ENCODE measurements at places on chromosomes 3 and 15.

DNA sequence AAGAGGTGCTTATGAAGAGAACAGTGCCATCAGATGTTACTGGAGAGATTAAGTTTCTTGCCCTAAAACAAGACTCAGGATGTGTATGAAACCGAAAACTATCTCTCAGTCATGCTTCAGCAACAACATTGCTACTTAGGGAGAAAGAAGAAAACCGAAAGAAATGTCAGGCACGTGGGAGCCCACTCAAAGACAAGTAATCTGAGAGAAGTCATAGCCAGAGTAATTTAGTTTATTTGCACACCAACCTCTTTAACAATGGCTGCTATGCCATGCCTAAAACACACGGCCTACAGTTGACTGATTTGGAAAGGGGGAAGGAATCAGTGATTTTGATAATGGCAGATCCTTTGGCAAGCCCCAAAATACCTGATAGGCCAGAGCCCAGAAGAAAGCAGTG lies 162.9 kb downstream of the TIGIT start:
- no peak for DNase-seq

GRCh38 chr15:78841891-78842290 lies 30.6 kb upstream of the ADAMTS7 start:
- no peak for DNase-seq

DNA sequence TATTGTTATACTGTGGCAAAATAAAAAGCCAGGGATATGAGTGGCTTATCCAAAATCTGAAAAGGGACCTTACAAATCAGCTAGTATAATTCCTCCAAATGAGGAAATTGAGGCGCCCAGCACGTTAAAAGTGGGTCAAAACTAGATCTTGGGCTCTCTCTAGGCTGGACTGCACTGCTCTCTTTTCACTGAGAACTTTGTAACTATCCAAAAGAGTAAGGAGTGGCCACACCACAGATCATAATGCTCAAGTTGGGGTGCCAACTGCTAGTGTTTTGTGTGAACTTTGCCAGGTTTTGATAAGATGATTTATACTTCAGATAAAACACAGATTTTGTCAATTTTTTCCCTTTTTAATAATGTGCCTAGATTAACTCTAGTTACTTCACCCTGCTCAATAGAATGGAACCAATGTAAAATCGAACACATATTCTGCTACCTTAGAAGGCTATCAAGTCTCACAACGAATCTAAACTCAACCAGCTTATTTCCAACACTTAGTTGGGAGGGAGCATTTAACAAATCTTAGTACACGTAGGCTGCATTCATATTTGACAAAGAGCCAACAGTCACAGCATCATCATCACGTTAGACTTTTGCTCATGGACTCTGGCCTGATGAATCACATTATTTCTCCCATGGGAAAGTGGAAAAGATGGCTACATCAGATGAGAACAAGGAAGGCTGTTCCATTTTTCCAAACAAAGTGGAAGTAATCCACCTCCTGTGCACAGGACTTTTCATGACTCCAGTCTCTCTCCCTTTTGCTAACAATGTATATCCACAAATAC lies 64.4 kb downstream of the ABI3BP start:
- no peak for DNase-seq

DNA sequence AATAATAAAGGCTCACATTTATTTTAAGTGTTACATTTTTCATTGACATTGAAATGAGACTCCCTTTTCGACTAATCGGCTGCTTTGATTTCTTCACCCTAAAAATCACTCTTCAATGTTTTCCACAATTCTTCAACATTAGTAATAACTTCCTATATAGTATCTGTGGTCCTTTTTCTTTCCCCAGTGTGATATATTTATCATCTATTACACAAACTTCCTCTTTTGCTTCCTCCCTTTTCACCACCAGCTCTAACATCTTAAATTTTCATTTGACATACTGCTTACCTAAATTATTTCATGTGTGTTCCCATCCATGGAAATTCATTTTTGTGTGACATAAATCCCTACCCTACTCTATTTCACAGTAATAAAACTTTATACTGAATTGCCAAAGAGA lies 244.4 kb downstream of the TIGIT start:
- no peak for DNase-seq

- no peak for DNase-seq
Observed at GRCh38 chr3:144590854-144591253, 619.2 kb downstream of the DIPK2A start.

GRCh38 chr3:160065786-160066185 lies 77.2 kb downstream of the IL12A start:
- DNase-seq, result no peak

DNA sequence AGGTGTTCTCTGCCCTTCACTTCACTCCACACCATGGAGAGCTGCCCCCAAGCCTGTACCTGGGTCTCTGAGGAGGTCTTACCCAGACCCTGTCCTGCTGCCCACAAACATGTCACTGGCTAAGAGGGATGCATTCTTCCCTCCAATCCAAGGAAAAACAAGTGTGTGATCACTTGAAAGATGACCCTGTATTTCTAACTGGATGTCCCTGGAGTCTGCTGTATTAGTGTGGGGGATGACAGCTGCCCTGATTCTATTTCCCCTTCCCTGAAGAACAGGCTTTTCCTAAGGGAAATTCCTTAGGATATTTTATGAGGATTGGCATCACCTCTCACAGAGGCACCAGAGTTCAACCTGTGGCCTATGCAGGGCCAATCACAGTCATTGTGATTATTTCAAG lies 55.0 kb upstream of the GATA2 start:
- peak; percentile 48 for DNase-seq

- no peak for DNase-seq
Observed at GRCh38 chr3:100245927-100246326, 14.9 kb upstream of the TBC1D23 start.

DNA sequence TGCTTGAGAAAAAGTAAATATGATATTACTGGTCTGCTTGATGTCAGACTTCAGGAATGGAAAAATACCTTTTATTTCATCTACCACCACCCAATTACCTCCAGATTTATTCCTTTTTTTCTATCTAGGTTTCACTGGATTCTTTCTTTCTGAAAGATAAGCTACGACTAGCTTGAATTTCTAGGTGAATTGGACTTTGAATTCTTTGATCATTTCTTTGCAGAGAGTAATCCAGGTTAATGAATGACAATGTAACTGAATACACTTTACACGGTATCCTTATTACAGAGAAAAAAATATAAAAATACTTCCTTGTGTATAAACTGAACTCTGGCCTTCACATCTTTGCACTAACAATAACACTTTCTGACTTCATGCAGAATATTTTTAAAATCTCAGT lies 59.5 kb upstream of the TRPC1 start:
- DNase-seq, result no peak

DNA sequence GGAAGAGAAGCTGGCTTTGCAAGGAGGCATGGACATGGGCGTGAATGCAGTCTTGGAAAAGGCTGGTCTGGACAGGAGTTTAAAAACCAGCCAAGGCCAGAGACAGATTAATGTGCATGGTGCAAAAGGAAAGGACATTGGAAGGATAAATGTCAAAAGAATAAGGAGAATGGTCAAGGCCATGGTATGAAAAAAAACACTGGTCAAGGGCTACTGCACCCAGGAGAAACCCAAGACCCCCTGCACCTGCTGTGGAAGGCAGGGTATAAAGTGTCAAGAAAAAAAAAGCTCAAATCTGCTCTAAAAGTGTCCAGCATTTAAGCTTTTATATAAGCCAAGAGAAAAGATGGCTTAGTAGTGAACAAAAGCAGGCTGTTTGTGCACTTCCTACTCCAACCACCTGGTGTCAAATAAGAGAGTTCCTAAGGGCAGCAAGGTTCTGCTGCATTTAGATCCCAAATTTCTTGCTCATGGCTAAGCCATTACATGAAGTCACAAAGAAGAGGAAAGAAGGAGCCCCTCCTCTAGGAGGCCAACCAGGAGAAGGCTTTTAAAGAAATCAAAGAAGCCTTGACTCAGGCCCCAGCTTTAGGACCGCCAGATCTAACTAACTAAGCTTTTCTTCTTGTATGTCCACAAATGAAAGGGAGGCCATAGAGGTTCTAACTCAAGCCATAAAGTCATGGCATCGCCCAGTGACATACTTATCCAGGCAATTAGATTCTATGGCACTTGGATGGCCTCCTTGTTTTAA lies 16.9 kb downstream of the CCR4 start:
- no peak for DNase-seq

DNA sequence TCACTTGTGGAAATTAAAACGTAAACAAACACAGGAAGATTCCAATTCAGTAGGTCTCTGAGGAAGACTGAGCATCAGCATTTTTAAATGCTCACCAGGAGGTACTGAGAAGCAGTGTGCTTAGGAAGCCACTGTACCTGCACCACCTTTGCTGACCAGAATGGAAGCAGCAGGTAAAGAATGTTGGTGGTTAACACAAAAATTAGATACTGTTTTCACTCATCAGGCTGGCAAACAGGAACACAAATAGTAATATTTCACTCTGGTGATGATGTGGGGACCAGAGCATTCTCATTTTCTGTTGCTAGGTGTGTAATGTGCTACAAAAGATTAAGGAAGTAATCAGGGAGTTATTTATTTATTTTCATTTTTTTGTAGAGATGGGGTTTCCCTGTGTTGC lies 29.9 kb upstream of the GHSR start:
- DNase-seq, result no peak

GRCh38 chr3:41075975-41076374 lies 123.3 kb upstream of the CTNNB1 start:
- no peak for DNase-seq

DNA sequence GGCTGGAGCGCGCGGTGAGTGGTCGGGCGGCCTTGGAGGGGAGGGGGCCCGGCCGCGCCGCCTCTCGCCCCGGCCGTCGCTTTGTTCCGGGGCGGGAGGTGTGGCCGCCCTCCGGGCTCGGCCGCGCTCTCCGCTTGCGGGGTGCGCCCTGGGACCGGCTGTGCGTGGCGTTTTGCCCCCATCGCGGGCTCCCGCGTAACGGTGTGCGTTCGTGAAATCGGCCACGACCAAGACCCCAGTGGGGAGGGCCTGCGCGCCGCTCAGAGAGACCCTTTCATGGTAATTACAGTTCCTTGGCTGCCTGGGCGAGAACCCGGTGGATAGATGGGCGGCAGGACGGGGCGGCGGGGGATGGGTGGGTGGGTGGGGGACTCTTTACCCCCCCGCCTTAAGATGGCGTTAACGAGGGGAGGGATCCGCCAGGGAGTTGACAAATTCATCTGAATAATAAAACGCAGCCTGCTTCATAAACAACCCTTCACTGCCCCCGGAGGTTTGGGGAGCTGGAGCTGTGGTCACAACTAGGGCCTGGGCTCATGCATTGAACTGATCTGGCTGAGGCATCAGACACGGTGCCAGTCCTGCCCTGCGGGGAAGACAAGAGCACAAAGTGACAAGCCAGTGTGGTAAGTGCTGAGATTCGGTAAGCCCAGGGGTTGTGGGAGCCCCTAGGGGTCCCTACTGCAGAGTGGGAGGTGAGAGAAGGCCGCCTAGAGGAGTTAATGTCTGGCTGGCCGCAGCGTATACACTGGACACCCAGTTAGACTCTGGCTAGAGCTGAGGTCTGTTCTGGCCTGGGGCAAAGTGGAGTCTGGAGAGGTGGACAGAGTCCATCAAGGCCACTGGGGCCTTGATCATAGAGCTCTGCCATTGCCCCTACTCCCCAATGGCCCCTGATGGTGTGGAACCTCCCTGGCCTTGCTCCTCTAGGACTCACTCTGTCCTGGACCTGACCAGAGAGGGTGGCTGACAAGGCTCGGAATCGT lies 668 bp downstream of the MRAS start:
- no peak for DNase-seq

DNA sequence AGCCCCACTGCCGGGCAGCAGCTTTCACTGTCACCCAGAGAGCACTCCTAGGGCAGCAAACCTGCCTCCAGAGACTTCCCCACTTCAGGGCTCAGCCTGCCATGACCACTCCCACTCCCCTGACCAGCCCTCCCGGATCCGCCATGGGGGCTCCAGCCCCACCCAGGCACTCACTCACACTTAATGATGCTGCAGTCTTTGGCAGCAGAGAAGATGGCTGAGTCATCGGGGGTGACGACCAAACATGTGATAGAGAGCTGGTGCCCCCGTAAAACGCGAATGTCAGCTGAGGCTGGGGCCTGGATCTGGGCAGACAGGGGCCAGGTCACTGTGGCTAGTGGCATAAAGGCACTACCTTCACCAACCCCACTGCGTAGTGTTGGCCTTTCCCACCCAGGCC lies 4.7 kb downstream of the RRP9 start:
- DNase-seq, result no peak

- DNase-seq, result no peak
Observed at GRCh38 chr15:29863438-29863837, 41.2 kb upstream of the TJP1 start.

- peak; percentile 5 for DNase-seq
Observed at GRCh38 chr3:45224824-45225464, 1.1 kb downstream of the TMEM158 start.

- no peak for DNase-seq
Observed at GRCh38 chr15:62928242-62928999, 114.1 kb upstream of the TPM1 start.

GRCh38 chr15:70742928-70743327 lies 20.4 kb downstream of the UACA start:
- DNase-seq, result no peak

DNA sequence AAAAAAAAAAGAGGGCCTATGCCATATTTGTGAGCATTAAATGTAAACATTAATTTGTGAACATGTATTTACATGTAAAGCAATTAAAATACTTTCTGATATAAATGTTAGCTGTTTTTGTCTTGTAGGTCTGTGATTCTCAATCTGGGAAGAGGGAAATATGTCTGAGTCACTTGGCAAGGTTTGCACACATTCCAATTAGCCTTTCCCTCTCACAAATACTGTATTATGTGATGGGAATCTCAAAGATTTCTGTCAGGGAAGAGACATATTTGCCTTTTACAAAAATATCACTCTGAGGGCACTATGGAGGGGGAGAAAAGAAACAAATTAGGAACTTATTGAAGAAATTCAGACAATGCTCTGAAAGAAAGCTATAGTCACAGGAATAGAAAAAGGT lies 483.6 kb downstream of the GBE1 start:
- DNase-seq, result no peak

DNA sequence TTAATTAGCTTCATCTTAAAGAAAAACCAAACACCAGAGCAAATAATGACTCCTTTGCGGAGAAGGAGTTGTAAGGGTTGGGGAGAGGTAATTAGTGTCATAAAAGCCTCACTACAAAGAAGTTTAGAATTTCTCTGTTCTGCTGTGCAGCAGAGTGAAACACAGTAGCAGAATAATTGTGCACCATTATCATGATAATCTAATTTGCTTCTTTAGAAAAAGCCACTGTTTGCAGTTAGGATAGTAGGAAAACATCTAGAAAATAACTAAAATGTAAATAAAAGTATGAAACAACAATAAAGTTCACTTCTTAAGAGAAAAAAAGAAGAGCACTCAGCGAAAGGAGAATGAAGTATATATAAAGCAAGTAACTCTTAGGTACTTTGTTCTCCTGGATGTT lies 5.5 kb downstream of the SHOX2 start:
- no peak for DNase-seq

DNA sequence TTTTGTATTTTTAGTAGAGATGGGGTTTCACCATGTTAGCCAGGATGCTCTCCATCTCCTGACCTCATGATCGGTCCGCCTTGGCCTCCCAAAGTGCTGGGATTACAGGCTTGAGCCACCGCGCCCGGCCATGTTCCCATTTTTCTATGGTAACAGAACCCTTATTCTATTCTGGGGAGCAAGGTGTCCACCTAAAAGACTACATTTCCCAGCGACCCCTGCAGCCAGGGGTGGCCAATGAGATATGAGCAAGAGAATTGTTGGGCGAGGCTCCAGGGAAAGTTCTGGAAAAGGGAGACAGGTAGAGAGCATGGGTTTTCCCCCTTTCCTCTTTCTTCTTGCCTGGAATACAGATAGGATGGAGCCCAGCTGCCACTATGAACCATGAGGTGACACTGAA lies 96.9 kb downstream of the LINGO1 start:
- DNase-seq, result no peak

All from NCI-H2171 treated with DMSO at 0.1 percent for 48 hours (cell line).